Activated CD8-positive, alpha-beta memory T cell treated with anti-CD3 and anti-CD28 coated beads for 4 hours (primary cell): ENCODE measurements at places on chromosomes 1 and 21.

DNA sequence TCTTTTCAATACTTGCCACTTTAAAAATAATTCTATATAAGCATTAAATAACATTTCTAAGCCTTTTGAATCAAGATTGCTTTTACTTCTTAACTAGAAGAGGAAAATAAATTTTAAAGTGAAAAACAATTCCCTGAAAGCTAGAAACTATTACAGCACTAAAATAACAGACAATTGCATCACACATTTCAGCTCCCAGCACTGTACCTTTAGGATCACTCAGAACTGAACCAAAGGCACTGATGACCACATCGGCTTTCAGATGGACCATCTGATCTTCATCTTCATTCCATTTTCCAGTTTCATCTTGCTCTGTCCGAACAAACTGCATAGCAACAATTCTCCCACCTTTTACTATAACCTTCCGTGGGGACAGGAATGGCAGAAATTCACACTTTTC is 347.3 kb downstream of the DPYD start:
- DNase-seq, result no peak

GRCh38 chr1:240174734-240175133 is 83.1 kb downstream of the FMN2 start:
- DNase-seq, result no peak

GRCh38 chr1:107879927-107880326 is 85.1 kb downstream of the VAV3 start:
- DNase-seq, result no peak

GRCh38 chr1:58883037-58883887 is 99.4 kb upstream of the JUN start:
- no peak for DNase-seq

- DNase-seq, result no peak
These were observed 131.6 kb upstream of the ETV3 start for GRCh38 chr1:157269656-157270375.

GRCh38 chr21:39538453-39539042 is 74.2 kb upstream of the B3GALT5 start:
- no peak for DNase-seq

- DNase-seq, result no peak
These were observed 423.8 kb upstream of the CXADR start for GRCh38 chr21:17089091-17089491.

DNA sequence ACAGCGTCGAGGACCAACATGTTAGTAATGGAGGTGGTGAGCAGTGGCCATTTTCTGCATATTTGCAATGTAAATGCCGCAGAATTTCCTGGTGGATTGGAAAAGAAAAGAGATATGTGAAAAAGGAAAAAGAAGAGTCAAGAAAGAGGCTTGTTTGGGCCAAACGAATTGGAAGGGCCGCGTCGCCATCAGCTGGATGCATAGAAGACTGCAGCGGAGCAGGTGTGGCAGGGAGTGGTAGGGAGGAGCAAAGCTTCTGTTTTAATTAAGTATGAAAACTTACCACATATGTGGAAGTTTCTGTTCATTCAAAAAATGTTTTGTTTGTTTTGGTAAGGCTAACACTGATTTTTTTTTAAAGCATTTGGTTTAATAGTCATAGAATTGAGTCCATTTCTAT is 690.7 kb downstream of the NCAM2 start:
- DNase-seq, result no peak

- no peak for DNase-seq
These were observed 154.6 kb downstream of the ROR1 start for GRCh38 chr1:63928186-63929105.

DNA sequence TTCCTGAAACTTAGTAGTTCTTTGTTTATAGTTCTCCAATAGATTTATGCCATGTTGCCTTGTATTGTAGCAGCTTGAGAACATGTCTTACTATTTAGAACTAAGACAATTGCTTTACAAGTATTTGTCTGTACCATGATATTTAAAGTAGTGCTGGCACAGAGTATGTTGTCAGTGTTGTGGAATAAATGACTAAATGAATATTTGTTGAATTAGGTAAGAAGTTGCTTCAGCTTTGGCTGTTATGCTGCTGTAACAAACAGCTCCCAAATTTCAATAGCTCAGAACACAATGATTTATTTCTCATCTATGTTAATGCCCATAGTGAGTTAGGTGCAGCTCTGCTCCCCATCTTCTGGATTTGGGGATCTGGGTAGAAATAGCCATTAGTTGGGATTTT is 90.2 kb upstream of the VCAM1 start:
- no peak for DNase-seq

GRCh38 chr21:35465741-35466140 is 416.6 kb upstream of the RUNX1 start:
- no peak for DNase-seq
